ENCODE measurements at places on chromosomes 13 and 19.

- no peak for DNase-seq
Observed at GRCh38 chr19:718991-719512, 10.3 kb downstream of the PALM start.

GRCh38 chr13:68745502-68745901, 1362.1 kb upstream of the ATXN8OS start:
- no peak for DNase-seq

GRCh38 chr13:97359181-97360057, 74.5 kb upstream of the RAP2A start:
- DNase-seq: peak; percentile 62

DNA sequence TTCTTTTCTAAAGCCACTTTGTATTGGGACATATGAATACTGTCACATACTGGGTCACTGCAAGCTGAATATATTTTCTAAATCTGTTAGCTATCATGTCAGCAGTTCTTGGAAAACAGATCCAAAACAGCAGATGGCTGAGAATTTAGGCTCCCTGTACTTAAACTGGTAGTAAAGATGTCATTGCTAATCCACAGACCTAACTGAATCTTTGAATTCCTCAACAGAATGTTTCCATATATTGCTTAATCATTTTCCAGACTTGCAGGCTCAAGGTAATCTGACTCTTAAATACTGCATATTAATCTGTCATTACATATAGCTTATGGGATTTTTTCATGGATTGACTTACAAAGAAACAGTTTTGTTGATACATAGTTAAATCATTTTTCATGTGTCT, 639.0 kb upstream of the KLHL1 start:
- DNase-seq: no peak

- DNase-seq: no peak
Observed at GRCh38 chr13:24742294-24742693, 21.7 kb upstream of the RNF17 start.

GRCh38 chr19:3013263-3013725, 15.8 kb downstream of the TLE2 start:
- no peak for DNase-seq

DNA sequence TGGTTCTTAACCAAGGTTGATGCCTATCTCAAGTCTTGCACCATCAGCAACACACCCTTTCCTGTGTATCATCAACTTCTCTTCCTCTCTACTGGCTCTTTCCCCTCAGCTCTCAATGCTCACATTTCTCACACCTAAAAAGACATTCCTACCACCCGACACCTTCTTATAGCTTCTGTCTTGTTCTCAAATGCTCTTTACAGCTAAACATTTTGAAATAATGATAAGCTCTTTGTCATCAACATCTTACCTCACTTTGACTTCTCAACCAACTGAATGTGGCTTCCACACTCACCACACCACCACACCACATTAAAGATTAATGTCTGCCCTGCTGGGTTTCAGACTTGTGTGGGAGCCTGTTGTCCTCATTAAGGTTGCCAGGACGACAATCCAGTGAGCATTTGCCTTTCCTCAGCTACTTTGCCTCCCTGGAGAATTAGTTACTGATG, 67.8 kb downstream of the RXFP2 start:
- peak; percentile 40 for DNase-seq

DNA sequence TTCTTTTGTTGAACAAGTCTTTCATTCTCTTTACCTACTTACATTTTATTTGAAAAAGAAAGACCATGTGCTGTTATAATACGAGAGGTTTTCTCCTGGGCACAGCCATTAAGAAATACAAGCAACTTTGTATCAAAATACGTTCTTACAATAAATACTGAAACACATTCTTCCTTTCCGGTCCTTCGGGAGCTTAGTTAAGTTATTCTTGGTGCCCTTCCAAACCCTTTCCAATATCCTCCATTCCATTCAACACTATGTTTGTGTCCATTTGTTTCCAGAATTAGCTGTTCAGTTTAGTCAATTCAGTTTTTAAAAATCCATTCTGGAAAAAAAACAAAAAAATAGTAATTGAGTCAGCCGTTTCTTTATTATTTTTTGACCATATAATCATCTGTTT, 746.8 kb upstream of the SLC10A2 start:
- no peak for DNase-seq

- DNase-seq: no peak
Observed at GRCh38 chr19:14408491-14409145, 10.5 kb downstream of the DDX39A start.

DNA sequence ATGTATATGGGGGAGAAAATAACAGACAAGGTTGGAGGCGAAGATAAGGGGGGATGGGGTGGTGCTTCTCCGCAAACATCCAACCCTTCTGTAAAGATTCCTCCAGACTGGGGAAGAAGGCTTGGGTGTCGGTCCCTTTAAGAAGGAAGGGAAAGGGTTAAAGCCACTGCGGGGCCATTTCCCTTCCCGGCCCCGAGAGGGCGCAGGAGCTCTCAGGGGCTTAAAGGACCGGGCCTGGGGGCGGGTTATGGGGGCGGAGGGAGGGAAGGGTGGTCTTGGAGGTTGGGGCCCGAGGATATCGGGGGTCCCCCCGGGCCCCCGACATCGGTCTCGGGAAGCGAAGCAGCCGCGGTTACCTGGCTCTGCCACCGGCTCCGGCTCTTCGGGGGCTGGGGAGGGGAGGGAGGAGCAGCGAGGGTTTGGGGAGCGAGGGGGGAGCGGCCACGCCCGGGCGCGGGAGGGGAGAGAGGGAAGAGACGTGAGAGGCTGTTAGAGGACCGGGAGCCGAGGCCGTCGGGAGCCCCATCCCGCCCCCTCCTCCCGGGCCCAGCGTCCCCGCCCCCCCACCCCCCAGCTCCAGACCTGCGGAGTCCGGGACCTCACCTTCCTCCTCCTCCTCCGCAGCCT, 2.8 kb downstream of the TNNT1 start:
- DNase-seq: no peak

GRCh38 chr19:48933382-48933932, at the start of gene DHDH:
DHDH (plus strand) TSS chr19:48933699; CDS start chr19:48933722, 23 bp downstream.
- DNase-seq: peak; percentile 4

- DNase-seq: no peak
Observed at GRCh38 chr13:71634602-71635443, 232.2 kb downstream of the DACH1 start.

DNA sequence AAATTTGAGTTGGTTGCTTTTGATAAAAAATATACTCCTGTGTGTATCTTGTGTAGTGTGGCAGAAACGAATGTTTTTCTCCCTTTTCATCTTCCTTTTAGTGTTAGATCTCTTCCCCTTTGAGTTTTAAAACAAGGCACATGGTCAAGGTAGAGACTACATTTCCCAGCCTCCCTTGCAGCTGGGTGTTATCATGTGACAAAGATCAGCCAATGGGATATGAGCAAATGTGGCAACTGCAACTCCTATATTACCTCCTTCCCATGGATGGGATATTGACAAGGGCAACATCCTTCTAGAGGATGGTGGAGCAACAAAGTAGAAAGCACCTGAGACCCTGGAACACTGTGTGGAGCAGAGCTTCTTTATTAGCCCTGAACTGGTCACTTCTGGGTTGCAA, 42.4 kb downstream of the ADGRE3 start:
- DNase-seq: no peak

GRCh38 chr19:30565636-30566035, 193.5 kb downstream of the ZNF536 start:
- DNase-seq: no peak

GRCh38 chr19:30393729-30394480, 21.7 kb downstream of the ZNF536 start:
- DNase-seq: no peak

DNA sequence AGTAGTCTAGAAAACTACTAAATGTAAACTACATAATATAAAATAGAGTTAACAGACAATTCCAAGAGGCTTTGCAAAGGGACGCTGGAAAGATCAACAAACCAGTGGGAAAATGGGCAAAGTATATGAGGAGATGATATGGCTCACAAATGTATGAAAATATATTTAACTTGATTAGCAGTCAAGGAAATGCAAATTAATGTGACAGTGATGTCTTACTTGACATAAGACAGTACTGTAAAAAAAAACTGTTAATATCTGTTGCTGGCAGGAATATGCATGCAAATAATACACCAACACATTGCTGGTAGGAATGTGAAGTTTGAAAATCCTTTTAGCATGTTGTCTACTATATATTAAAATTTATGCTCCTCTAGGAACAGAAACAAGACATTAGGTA, 136.1 kb downstream of the ATP8A2 start:
- DNase-seq: no peak

DNA sequence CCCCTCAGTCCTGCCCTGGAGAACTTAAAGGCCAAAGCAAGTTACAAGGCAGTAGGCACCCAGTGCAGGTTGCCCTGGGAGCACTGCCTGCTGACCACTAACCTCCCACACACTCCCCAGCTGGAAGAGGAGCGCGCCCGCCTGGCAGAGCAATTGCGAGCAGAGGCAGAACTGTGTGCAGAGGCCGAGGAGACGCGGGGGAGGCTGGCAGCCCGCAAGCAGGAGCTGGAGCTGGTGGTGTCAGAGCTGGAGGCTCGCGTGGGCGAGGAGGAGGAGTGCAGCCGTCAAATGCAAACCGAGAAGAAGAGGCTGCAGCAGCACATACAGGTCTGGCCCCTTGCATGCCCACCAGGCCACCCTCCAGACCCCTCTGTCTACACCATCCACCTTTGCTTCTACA, 61.1 kb downstream of the KCNC3 start:
- no peak for DNase-seq

DNA sequence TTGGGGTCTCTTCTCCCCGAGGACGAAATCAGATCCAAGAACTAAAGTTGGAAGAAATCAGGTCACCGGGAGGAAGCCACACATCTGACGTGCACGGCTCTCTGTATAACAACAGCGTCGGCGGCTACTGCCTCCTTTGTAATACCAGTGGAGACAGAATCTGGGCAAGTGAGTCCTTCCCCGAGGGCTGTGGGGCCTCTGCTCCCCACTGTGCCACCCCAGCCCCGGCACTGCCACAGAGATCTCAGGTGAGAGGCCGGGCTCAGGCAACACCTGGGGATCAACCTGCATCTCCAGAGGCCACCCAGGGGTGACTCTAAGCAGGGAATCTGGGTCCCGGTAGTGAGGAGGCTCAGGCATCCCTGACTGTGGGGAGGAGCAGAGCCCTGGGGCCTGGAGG, 33.7 kb upstream of the C13orf46 start:
- no peak for DNase-seq

- DNase-seq: no peak
Observed at GRCh38 chr19:11196406-11197287, 698 bp downstream of the KANK2 start.

DNA sequence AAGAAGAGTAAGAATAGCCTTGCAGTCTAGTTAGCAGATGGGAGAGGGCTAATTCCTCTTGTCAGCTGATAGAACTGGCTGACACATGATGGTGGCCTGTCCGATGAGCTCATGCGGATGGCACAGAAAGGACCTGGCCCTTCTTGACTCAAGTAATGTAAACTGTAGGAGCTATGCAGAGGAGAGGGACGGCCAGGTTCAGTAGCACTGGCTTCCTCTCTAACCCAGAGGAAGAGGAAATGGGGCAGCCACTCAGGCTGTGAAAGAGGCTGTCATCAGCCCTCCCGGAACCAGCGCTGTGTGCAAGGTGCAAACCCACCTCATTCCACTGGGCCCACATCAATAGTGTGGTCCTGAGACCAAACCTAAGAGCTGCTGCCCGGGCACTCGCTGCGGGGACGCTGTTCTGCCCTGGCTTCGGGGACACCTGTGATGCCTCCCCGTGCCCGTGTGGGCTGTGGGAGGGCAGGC, 30.8 kb upstream of the USE1 start:
- DNase-seq: no peak

- DNase-seq: no peak
Observed at GRCh38 chr13:47415048-47415447, 518.2 kb upstream of the HTR2A start.

- peak; percentile 8 for DNase-seq
Observed at GRCh38 chr13:27375686-27376326, 48.6 kb upstream of the GTF3A start.

GRCh38 chr19:55384131-55384919, at the start of gene TMEM238:
TMEM238 (minus strand) TSS chr19:55384292; CDS start chr19:55384259, 33 bp downstream.
- DNase-seq: no peak

GRCh38 chr13:50747737-50748350, 95.6 kb downstream of the DLEU7 start:
- DNase-seq: no peak

GRCh38 chr13:30774214-30774730, 38.9 kb downstream of the ALOX5AP start:
- DNase-seq: no peak

GRCh38 chr13:109160357-109160756, 530.9 kb downstream of the MYO16 start:
- DNase-seq: no peak

GRCh38 chr19:49142866-49143335, 12.3 kb downstream of the HRC start:
- no peak for DNase-seq

DNA sequence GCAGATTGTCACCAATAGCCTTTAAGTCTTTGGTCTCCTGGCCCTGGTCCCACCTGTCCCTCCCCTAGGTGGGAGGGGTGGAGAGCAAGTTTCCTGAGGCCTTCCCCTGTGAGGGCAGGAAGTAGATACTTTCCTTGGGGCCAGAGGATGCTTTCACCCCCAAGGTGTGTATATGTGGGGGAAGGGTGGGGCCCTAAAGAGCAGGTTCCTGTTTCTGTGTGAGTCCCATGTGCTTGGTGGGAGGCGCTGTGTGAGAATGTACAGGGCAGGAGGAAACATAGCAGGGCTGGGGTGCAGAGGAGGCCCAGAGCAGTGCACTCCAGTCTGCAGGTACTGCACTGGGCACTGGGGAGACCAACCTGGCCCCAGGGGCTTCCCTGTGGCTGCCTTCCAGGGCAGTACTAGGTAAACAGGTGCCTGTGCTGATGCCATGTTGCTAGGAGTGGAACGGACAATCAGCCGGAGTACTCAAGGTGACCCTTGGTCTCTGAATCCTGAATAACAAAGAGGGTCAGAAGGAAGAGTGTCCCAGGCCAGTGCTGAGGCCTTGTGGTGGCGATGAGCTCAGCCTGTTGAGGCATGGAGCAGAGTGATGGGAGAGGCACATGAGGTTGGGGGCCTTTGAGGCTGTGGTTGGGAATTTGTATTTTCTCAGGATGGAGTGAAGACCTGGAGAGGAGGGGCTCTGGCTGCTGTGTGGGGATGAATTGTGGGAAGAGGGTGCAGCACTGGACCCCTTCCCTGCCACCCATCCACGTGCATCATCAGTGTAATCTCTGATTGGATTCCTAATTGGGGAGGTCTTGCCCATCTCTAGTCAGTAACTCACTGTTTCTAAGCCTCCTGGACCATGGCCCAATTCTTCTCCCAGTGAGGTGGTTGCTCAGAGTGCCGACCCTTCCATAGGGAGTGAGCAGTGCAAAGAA, 5.1 kb downstream of the EGLN2 start:
- DNase-seq: no peak

DNA sequence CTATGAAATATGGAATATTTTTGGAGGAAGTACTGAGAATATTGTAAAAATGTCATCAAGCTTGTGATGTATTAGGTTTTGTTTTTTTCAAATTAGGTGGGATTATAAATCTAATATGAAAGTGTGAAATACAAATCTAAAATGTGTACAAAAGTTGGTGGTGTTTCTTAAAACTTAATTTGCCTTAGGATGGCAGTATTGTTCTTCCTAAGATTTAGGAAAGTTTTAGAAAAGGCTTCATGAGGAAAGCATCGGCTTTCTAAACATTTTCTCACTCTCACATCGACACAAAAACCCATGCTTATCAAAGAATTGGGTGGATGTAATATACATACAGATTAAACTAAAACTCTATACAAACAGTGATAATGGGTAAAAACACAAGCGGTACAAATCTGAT, 972.0 kb upstream of the PCDH20 start:
- no peak for DNase-seq

Data from bone marrow (tissue), 2 donors.